ENCODE measurements at places on chromosomes 1 and 21. TPM values are rescaled to one million over a fixed set of nuclear protein-coding genes. Genes with fewer than 3 reads are reported as not detected.

DNA sequence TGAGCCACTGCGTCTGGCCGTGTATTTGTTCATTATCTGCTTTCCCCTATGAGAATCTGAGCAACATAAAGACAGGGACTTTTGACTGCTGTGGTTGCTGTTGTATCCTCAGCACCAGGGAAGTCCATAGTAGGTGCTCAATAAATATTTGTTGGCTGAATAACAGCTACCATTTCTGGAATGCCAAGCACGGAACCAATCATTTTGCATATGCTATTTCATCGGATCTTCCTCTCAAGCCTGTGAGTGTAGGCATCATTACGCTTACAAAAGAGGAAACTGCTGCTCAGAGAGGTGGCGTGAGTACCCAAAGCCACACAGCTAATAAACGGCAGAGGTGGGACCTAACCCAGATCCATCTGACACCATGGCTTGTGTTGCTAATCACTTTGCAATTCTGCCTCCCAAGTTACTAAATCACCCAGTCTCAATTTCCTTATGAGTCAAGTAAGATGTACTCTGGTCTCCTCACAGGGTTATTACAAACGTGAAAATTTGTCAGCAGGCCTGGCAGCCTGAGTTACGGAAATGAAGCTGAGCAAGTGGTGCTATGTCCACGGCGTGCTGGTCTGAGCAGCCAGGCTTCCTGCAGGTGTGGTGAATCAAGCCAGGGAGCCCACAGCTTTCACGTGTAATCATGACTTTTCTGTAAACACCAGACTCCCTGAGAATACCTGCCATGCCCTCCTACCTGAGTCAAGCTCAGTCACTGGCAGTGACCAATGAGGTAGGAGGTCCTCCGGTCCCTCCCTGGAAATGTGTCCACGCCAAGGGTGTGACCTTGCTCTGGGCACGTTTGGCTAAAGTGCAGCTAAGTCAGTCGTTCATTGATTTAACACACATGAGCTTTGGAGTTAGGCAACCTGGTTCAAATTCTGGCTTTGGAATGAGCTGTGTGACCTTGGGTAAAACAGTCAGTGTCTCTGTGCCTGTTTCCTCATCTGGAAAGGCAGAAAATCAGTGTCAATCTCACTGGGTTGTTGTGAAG lies 4.8 kb upstream of the RHCE start:
- no peak for DNase-seq
- H3K27me3 ChIP-seq: no peaks in the 10 kb centered on the region

Gene LCE2D
- total RNA-seq: not detected

Gene FCRL4
- 0.68 TPM for total RNA-seq

Gene FALEC
- 2.6 TPM for total RNA-seq

Gene SEMA4A
- total RNA-seq: 6.4 TPM

- DNase-seq: no peak
- no peak overlapping the region for H3K27ac ChIP-seq
- H3K4me1 ChIP-seq: no peaks in the 10 kb centered on the region
- H3K36me3 ChIP-seq: no peaks in the 10 kb centered on the region
Measured at GRCh38 chr1:159430985-159431384, 1.0 kb upstream of the OR10J4 start.

DNA sequence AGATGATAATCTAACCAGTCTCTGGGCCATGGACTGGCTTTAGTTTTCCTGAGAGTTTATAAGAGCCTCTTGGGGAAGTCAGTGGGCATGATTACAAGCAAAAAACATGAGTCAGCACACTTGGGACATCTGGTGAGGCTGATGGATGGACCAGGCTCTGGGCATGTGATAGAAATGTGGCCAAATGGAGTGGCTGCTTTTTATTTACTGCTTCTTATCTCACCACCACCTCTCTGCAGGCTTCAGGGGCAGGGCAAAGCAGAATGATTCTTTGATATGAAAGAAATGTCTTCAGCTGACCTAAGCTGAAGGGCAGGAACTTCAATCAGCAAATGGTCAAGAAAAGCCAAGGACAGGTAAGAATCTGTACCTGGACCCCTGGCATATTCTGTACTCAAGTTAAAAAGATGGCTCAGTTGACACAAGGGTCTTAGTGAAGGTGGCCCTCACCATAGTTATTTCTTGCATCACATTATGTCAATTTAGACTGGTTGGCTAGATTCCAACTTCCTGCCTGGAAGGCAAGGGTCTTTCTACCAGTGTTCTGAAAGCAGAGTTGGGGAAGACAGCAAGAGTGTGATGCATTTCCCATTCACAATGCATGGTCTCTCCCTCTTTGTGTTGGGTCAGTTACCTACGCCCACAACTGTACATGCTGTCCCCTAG lies 162.8 kb downstream of the FASLG start:
- DNase-seq: no peak
- no peak overlapping the region for H3K4me3 ChIP-seq
- peaks cover 44% of the 10 kb centered on the region for H3K4me1 ChIP-seq
- no peak overlapping the region for H3K27ac ChIP-seq
- no peaks in the 10 kb centered on the region for H3K27me3 ChIP-seq

DNA sequence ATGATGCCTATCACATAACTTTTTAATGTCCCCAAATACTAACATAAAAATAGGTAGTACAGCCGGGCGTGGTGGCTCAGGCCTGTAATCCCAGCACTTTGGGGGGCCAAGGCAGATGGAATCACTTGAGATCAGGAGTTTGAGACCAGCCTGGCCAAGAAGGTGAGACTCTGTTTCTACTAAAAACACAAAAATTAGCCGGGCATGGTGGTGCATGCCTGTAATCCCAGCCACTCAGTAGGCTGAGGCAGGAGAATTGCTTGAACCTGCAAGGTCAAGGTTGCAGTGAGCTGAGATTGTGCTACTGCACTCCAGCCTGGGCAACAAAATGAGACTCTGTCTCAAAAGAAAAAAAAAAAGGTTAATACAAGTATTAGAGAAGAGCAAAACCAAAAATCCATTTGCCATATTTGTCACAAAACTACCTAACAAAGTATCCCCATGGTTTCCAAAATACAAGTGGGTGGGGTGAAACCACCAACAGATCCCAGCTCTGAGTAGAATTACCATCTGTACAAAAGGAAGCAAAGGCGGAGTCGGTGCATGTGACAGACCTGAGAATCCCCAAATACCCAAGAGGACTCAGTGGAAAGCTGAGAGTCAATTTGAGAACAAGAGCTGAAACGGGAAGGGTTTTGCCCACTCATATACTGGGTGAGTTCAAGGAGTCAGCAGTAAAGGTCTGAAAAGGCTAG lies 113.2 kb downstream of the TOMM20 start:
- H3K36me3 ChIP-seq: no peaks in the 10 kb centered on the region
- no peaks in the 10 kb centered on the region for H3K27me3 ChIP-seq
- peak; percentile 71 for DNase-seq
- H3K4me1 ChIP-seq: peaks cover 32% of the 10 kb centered on the region
- no peak overlapping the region for H3K4me3 ChIP-seq

Gene KCNJ9
- not detected for total RNA-seq

GRCh38 chr21:41360072-41360821 lies 1.6 kb upstream of the MX2 start:
- no peak overlapping the region for H3K4me3 ChIP-seq
- peaks cover 25% of the 10 kb centered on the region for H3K4me1 ChIP-seq
- no peak for DNase-seq
- H3K27ac ChIP-seq: peak overlapping the region; percentile 94
- H3K27me3 ChIP-seq: no peaks in the 10 kb centered on the region

Gene TNFRSF4
- 1.8 TPM for total RNA-seq

DNA sequence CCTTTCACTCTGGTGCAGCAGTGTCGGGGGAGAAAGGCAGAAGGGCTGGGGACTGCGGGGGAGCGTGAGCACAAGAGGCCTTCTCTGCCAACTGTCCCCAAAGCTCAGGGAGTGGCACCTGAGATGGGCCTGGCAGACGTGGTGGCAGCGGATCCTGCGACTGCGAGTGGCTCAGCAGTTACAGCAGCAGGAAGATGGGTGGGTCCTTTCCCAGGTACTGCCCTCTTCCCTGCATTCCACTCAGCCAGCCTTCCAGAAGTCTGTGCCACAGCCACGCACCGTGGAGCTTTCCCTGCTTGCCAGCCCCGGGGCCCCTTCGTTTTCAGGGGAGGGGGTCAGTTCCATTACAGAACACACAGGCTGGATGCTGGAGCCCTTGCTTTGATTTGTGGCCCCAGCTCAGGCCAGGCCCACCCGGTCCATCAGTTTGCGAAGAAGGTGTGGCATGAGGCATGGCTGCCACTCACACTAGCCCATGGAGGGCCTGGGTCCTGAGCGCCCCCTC lies 17.2 kb downstream of the MTHFR start:
- no peak for DNase-seq
- peaks cover 37% of the 10 kb centered on the region for H3K36me3 ChIP-seq
- H3K27ac ChIP-seq: no peak overlapping the region
- H3K27me3 ChIP-seq: no peaks in the 10 kb centered on the region
- peaks cover 32% of the 10 kb centered on the region for H3K4me1 ChIP-seq

- H3K4me1 ChIP-seq: peaks cover 40% of the 10 kb centered on the region
- H3K27ac ChIP-seq: no peak overlapping the region
- no peak overlapping the region for H3K4me3 ChIP-seq
- no peak for DNase-seq
Measured at GRCh38 chr1:234474375-234474774, 4.6 kb downstream of the TARBP1 start.

GRCh38 chr1:230401763-230402294 lies 24.3 kb downstream of the PGBD5 start:
- H3K4me3 ChIP-seq: no peak overlapping the region
- H3K4me1 ChIP-seq: no peaks in the 10 kb centered on the region
- DNase-seq: no peak

- no peak overlapping the region for H3K27ac ChIP-seq
- no peak for DNase-seq
- H3K4me1 ChIP-seq: peaks cover 18% of the 10 kb centered on the region
- no peaks in the 10 kb centered on the region for H3K27me3 ChIP-seq
Measured at GRCh38 chr1:178417858-178418257, 78.9 kb downstream of the CLEC20A start.

GRCh38 chr1:168135921-168136708 lies 615 bp downstream of the GPR161 start:
- H3K4me3 ChIP-seq: peak overlapping the region; percentile 60
- H3K36me3 ChIP-seq: no peaks in the 10 kb centered on the region
- peak; percentile 45 for DNase-seq
- peaks cover 13% of the 10 kb centered on the region for H3K4me1 ChIP-seq

Gene PDPN
- 0.27 TPM for total RNA-seq

DNA sequence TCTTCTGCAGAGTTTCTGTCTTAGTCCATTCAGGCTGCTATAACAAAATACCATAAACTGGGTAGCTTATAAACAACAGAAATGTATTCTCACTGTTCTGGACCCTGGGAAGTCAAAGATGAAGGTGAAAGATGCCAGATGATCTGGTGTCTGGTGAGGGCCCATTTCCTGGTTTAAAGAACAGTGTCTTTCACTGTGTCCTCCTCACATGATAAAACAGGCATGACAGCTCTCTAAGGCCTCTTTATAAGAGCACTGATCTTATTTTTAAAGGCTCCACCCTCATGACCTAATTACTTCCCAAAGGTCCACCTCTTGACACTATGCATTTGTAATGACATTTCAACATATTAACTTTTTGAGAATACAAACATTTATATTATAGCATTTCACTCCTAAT lies 250.2 kb upstream of the ZRANB2 start:
- no peak overlapping the region for H3K27ac ChIP-seq
- no peaks in the 10 kb centered on the region for H3K27me3 ChIP-seq
- DNase-seq: no peak
- H3K36me3 ChIP-seq: no peaks in the 10 kb centered on the region
- H3K4me1 ChIP-seq: no peaks in the 10 kb centered on the region

- peaks cover 34% of the 10 kb centered on the region for H3K4me1 ChIP-seq
- DNase-seq: peak; percentile 43
- no peaks in the 10 kb centered on the region for H3K36me3 ChIP-seq
- peak overlapping the region; percentile 59 for H3K27ac ChIP-seq
Measured at GRCh38 chr1:198520524-198521254, 19.8 kb downstream of the ATP6V1G3 start.

Gene AGMAT
- 3.5 TPM for total RNA-seq

Gene CD34
- total RNA-seq: 0.05 TPM

GRCh38 chr1:237146241-237146640 lies 104.3 kb downstream of the RYR2 start:
- no peaks in the 10 kb centered on the region for H3K27me3 ChIP-seq
- no peak for DNase-seq
- no peaks in the 10 kb centered on the region for H3K36me3 ChIP-seq
- H3K4me1 ChIP-seq: no peaks in the 10 kb centered on the region

GRCh38 chr1:184622136-184622823 lies 132.4 kb downstream of the EDEM3 start:
- H3K36me3 ChIP-seq: no peaks in the 10 kb centered on the region
- DNase-seq: no peak
- H3K4me3 ChIP-seq: no peak overlapping the region
- H3K27ac ChIP-seq: no peak overlapping the region
- H3K4me1 ChIP-seq: no peaks in the 10 kb centered on the region

DNA sequence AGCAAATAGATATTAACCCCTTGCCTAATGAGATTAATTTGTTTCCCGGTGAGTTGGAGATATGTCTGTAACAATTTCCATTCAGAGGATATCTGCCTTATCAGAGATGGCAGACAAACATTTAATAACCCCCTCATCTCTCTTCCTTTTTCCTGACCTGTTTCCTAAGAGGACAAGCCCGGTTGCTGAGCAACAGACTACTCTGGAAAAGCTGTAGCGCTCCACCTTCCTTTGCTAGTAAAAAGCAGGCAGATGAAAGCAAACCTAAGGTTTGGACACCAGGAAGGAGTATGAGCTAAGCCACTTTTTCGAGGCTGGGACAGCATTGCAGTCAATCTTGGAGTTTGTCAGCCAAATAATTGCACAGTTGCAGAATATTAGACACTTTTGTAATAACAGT lies 82.4 kb downstream of the RGS21 start:
- H3K4me1 ChIP-seq: no peaks in the 10 kb centered on the region
- no peak overlapping the region for H3K4me3 ChIP-seq
- no peaks in the 10 kb centered on the region for H3K27me3 ChIP-seq
- H3K27ac ChIP-seq: no peak overlapping the region

DNA sequence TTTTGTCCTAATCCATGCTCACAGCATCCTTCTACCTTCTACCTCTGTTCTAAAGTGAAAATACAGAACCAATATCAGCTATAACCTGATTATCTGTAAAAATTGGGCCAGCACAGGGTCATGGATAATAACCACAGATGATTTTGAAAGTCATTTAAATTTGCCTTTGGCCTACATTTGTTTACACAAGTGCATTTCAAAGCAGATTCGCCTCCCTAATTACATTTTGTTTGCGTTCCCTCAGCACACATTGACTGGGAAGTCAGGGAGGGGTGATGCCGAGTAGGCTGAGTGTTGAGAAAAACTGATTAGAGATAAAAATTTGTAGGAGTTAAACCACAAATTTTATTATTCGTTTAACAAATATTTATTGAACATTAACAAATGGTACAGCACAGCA lies 19.2 kb upstream of the RGS8 start:
- no peaks in the 10 kb centered on the region for H3K36me3 ChIP-seq
- DNase-seq: no peak
- H3K27me3 ChIP-seq: no peaks in the 10 kb centered on the region
- no peaks in the 10 kb centered on the region for H3K4me1 ChIP-seq
- no peak overlapping the region for H3K4me3 ChIP-seq

- H3K4me3 ChIP-seq: no peak overlapping the region
- H3K4me1 ChIP-seq: no peaks in the 10 kb centered on the region
- no peaks in the 10 kb centered on the region for H3K27me3 ChIP-seq
- H3K27ac ChIP-seq: no peak overlapping the region
- H3K36me3 ChIP-seq: no peaks in the 10 kb centered on the region
Measured at GRCh38 chr1:223233019-223233409, 90.0 kb upstream of the TLR5 start.

- DNase-seq: no peak
- no peak overlapping the region for H3K27ac ChIP-seq
- H3K4me1 ChIP-seq: peaks cover 40% of the 10 kb centered on the region
- no peaks in the 10 kb centered on the region for H3K27me3 ChIP-seq
Measured at GRCh38 chr1:205137901-205138300, 16.1 kb upstream of the RBBP5 start.
